NCI-H2171 (cell line): ENCODE measurements at places on chromosomes 6 and 20.

- no peak for DNase-seq
Measured at GRCh38 chr20:3156811-3157619, 2.6 kb downstream of the FASTKD5 start.

GRCh38 chr6:69427882-69428281 is 368.9 kb downstream of the LMBRD1 start:
- no peak for DNase-seq

DNA sequence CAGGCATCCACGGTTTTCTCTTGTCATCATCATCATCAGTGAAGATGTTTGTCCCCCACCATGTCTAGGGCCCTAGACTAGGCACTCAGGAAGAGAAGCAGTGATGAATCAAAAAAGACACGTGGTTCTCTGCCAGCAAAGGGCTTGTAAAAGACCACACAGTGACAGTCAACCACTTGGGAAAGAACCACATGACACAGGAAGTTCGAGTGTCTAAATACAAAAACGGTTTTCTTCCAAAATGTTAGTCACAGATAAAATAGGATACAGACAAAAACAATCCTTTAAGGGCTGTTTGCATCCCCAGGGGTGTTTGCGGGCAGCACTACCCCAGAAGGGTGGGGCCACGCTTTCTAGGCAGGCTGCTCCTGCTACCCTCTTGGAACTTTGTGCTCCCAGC is 356.8 kb upstream of the AGPAT4 start:
- DNase-seq, result no peak

DNA sequence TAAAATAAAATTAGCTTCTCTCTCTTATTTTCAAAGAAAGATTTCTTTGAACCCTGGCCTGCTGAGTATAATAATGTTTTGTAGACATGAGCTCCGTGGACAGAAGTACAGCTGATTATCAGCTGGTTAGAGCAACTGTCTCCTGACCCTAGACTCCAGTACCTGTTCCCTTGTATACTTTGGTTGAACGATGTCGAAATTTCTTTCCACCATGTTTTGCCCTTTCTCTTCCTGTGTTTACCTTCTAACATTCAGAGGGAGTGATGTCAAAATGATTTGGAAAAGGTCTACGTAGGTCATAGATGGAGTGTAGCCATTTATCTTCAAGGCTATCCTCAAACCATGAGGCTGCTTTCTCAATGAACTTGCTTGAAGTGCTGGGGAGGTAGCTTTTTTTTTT is 16.8 kb upstream of the ADTRP start:
- no peak for DNase-seq

GRCh38 chr6:89596056-89596455 is 42.5 kb downstream of the LYRM2 start:
- DNase-seq, result no peak

- no peak for DNase-seq
Measured at GRCh38 chr6:90294614-90294988, 2.0 kb downstream of the BACH2 start.

- DNase-seq, result no peak
Measured at GRCh38 chr20:15937179-15937578, 636.1 kb downstream of the KIF16B start.

GRCh38 chr6:105459049-105459448 is 56.2 kb upstream of the PREP start:
- DNase-seq, result no peak

DNA sequence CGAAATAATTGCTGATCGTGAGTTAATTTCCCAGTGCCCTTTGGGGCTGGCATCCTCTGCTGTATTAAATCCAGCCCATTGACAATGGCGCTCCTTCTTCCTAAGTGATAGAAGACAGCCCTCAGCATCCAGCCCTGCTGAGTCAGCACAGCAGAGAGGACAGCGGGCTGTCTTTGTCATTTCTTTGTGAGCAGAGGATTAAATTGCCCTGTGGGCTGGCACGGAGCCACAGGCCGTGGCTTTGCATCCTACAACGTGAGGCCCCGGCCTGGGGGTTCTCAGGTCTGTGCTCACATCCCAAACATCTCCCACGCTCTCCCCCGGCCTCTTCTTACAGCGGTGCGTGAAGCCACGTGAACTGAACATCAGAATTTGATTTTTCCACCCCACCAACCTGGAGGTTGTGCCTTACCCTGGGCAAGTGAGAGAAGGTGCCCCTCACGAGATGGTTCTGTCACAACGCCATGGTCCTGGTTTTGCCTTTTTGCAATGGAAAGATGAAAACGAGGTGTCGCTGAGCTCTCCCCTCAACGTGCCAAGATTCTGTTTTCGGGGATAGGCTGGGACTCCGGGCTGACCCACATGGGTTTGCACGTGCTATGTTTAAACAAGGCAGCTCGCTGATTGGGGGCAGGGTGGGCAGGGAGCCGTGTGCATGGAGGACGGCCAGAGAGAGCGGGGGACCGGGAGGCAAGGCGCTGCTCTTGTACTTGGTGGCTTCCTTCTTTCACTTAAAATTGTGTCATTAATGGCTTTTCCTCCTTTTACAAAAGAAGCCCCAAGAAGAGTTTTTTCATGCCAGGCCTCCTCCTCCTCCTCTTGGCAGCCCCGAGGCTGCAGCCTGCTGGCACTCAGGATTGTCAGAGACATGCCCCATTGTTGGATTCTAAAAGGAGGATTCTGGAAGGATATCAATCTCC is 19.5 kb downstream of the CDH4 start:
- DNase-seq, result no peak

- no peak for DNase-seq
Measured at GRCh38 chr6:80638213-80639055, 532.0 kb downstream of the BCKDHB start.

DNA sequence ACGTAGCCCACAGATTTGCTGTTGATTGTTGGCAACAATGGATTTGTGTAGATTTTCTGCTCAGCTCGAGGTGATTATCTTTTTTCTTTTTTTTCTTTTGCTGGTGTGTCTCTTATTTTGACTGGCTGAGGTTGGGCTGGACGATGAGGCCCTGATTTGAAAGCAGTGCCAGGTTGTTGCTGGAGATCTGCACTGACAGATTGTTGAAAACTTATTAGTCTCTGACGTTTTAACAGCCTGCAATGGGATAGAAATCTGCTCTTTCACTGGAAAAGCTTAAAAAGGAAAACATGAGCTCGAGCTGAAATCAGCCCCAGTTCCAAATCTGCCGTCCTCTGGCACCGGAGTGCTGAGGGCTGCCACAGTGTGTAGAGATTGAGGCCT is 87.7 kb downstream of the PDE7B start:
- no peak for DNase-seq

- no peak for DNase-seq
Measured at GRCh38 chr6:15790116-15790515, 127.3 kb upstream of the DTNBP1 start.

- peak; percentile 9 for DNase-seq
Measured at GRCh38 chr6:18585032-18585573, 198.0 kb downstream of the RNF144B start.

DNA sequence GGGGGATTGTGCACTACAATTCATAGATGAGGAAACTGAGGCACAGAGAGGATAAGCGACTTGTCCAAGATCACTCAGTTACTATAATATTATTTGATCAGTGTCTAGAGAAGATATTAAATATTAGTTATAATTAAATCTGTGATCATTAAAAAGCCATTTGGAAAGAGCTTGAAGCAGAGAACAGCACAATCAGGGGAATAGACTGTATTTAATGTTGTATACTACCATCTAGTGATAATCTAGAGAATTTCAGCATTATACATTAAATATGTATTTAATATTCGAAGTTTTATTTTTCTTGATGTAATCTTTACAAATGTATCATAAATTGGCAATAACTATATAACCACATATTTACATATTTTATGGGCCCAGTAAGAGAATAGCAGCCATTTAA is 20.1 kb upstream of the MTCL3 start:
- peak; percentile 4 for DNase-seq

DNA sequence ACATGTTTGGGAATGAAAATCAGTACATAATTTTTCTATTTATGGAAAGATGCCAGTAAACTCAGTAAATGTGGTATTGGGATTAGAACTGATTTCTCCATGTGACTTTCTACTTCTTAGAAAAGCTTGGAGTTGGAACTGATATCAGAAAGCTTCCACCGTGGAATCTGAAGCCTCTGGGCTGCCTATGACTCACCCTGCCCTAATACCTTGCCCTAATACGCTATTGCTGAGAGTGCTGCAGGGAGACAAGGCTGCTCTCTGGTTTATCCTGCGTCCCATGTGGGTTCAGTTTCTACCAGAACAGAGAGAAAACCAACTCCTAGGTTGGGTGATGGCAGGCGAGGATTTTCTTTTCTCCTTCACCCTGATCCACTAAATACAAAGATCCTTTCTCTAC is 3.3 kb upstream of the STMND1 start:
- DNase-seq, result no peak

DNA sequence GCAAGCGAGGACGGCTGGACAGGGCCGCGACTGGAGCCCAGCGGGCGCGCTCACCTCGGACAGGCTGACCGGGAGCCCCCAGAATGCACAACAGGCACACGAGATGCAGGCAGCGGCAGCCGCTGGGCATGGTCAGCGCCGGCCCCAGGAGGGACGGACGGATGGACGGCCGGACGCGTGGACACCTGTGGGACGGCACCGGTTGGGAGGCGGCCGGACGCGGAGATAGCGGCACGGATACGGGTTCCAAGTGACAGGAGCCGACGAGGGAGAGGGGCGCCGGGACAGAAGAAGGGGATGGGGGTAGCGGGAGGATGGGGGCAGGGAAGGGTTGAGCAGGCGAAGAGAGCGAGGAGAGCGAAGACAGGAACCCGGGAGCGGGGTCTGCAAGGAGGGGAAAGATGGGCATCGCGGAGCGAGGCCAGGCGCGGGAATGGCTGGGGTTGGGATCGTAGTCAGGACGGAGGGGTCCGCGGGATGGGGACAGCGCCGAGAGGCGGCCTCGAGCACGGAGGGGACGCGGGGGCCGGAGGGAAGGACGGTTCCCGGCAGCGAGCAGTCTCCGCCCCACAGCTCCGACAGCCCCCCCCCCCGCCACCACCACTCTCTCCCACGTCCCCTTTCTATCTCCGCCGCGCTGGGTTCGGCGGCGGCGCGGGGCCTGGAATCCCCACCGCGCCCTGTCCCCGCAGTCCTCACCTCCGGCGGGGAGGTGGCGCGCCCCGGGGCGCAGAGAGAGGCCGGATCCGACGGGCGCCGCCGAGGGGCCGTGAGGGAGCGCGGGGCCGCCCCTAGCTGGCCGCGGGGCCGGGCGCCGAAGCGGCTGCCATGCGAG is 435 bp downstream of the DLK2 start:
- DNase-seq, result peak; percentile 34

- no peak for DNase-seq
Measured at GRCh38 chr6:125304970-125305660, 3.3 kb upstream of the HDDC2 start.

DNA sequence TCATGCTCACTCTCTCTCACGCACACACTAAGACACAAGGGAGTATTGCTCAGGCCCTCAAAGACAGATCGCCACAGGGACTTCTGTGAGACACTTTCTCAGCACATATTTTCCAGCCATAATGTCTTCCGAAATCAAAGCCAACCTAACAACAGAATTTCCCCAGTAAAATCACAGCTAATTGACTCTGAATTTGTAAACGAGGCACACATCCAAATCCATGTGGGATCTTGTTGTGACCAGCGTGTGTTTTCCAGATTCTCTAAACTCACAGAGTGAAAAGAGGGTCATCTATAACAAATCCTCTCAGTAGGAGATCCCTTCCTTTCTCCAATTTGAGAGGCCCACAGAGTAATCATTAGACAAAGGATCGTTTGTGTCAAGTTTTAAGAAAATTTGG is 280.4 kb downstream of the PACRG start:
- no peak for DNase-seq

DNA sequence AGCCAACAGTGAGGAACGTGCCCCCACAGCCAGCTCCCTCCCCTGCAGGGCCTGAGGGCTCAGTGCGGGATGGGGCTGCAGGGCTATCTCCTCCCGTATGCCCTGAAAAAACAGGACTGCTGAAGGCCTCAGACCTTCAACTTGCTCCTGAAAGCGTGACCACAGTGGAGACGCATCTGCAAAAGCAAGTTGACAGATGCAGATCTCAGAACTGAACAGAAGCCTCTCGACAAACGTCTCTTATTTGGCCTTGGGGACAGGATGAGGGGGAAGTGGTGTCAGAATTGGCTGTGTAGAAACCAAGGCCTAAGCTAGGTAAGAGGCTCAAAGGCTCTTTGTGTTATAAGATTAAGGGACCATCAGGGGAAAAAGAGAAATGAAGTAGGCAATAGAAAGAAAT is 120.7 kb upstream of the SLC22A23 start:
- DNase-seq, result no peak

DNA sequence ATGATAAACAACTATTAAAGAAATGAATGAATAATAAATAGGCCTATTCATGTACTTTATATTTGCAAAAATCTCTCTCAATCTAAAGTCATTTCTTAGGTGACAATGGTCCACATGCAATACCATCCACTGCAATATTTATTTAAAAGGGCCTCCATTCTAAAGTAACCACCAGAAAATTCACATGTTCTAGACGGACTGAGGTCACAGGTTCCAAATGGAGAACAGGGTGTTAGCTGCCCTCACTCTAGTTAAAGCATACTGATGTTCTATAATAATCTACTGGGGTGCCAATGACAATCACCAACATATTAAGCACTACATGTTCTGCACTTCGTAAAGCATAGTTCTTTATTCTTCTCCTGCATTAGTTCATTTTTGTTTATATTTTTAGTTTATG is 1.2 kb downstream of the HBS1L start:
- no peak for DNase-seq

DNA sequence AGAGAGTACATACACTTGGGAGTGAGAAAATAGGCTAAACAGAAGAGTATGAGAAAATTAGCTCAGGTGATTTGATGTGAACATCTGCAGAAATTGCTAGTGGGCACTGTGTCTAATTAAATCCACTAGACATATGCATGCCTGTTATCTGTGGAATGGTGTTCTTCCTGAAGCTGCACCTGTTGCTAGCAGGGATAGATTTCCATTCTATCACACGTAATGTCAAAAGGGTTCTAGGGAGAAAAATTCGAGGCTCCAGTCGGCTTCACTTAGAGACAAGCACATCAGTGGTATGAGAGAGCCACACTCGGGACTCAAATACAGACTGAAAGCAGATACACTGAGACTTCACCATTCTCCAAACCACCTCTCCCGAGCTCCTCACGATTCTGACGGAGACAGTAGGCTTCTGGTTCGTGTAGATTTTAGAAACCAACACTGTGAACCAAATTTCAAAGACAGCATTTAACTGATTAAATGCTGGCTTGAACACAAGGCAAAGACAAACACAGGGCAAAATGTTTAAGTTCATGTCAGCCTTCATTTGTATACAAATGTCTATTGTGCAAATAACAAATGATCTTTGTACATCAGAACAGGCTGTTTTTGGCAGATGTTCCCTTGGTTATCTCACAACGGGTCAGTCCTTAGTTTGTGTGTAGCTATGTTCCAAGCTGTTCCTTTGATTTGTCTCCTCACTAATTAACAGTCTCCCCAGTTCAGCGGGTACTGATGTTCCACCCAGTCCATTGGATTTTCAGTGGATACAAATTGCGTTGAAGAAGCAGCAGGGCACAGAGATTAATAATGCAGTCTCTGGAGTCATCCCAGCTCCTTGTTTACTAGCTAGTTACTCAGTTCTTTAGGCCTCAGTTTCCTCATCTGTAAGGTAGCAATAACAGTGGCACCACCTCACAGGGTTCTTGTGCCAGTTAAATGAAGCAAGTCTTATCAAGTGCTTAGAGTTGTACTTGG is 131.0 kb upstream of the IFNGR1 start:
- no peak for DNase-seq

- no peak for DNase-seq
Measured at GRCh38 chr6:148987982-148988381, 241.2 kb downstream of the UST start.
